ENCODE measurements at places on chromosomes 3 and 15. TPM values are rescaled to one million over a fixed set of nuclear protein-coding genes. Genes with fewer than 3 reads are reported as not detected.

DNA sequence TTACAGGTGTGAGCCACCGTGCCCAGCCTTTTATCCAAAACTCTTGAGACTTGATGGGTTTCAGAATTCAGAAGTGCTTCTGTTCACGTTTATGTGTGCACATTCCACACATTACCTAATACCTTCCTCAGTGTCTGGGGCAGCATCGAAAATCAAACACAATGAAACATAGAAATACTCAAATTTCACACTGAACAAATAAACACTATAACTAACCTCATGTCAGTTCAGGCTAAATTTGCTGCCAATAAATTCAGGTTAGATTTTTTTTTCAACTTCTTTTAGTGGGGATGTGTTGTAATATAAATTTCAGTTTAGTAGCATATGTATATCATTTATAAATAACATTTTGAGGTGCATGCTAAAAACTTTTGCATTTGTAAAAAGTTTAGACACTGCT lies 2.8 kb downstream of the EIF2AK4 start:
- no peak for DNase-seq

- peak; percentile 25 for DNase-seq
Observed at GRCh38 chr3:45064512-45065372, 38.6 kb downstream of the CLEC3B start.

GRCh38 chr3:134641671-134642300 lies 9.0 kb downstream of the KY start:
- DNase-seq, result no peak

Gene IFT57
- polyA plus RNA-seq, result 23.6 TPM

DNA sequence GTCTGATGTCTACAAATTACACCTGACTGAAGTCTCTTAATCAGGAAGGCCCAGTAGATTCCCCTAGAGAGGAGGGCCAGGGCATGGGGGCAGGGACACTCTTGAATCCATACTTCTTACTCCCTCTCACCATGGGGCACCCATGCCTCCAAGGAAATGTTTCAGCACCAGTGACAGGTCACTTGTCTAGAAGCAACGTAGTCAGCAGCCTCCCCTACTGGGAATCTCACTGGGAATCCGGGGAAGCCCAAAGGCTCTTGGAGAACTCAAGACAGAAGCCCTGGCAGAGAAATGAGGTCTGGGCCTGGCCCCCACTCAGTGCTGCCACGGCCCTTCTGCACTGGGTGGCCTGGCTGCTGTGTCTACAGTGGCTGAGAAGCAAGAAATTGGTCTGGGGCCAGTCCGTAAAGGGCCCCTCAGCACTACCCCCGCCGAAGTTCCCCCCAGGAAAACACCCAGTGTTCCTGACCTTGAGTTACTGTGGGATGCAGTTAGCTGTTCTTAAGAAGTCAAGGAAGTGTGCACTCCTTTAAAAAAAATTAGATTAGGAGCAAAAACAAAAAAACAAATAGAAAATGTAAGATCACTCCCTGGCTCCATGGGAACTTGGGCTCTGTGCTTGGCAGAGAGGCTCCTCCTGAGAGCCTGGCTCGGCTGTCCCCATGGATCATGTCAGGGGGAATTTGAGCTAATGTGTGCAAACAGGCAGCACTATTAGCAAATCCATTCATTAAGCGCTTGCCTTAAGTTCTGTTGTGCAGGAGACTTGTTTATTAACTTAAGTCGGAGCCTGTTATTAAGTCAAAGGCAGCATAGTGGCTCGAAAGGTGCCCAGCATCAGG lies 5.4 kb upstream of the LINGO1 start:
- DNase-seq, result peak; percentile 30

DNA sequence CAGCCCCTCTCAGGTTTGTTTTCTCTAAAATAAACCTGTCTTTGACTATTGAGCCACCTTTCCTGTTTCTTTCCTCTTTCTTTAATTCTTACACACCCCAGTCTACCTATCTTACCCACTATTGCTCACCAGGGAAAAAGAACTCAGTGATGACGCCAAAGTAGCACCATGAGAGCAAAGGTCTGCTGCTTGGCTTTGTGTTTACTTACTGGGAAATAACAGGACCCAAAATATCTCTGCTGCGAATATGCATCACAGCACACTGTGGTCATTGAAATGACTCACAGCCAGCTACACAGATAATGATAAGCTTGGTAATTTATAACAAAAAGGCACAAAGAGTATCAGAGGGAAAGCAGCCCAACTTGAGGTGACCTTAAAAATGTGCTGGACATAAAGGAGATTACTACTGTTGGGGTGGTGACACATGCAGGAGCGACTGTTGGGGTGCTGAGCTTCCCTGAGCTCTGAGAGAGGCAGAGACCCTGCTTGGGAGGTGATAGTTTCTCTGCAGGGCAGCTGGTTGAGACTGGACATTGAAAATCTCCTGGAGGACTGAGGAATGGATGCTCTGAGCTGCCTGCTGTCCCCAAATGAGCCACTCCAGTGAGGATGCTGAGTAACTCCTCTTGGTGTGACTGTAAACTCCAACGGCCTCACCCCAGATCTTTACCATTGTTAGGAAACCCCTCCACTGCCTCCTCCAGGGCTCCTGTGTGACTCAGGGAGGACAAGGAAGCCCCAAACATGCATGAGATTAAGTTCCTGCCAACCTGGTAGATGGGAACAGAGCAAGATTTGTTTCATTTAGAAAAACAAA lies 14.5 kb downstream of the EFCAB12 start:
- DNase-seq, result no peak

GRCh38 chr3:126464093-126464492 lies 11.6 kb downstream of the ZXDC start:
- DNase-seq, result no peak

DNA sequence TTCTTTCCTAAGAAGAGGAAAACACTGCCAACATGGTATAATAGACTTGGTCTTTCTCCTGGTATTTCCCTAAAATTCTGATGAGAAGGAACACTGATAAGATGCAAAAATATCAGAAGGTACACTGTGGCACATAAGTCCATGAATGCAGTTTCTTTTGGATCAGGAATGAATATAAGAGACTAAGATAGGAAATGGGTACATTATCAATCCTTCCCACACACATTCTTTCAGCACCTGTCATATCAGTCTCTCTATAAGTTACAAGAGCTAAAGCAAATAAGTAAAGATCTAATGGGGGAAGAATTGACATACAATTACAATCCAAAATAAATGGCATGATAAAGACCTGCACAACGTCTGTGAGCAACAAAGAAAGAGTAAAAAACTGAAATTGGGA lies 1101.0 kb downstream of the ROBO2 start:
- no peak for DNase-seq

DNA sequence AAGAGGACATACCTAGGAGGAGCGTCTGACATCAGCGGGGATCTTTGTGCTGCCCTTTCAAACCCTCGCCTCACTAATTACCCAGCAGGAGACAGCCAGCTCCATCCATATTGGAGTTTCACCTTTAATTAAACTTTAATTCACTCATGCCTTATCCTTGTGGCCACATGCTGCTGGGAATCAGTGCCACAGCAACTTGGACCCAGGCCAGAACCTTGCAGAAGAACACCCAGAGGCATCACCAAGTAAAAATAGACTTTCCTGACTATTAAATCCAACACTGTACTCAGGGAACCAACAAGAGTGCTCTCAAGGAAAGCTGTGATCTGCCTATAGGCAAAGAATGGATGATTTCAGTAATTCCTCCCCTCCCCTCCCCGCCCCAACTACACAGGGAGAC lies 23.9 kb downstream of the EIF1B start:
- peak; percentile 58 for DNase-seq

Gene DNAH12
- polyA plus RNA-seq, result not detected

GRCh38 chr15:83733206-83733605 lies 79.3 kb downstream of the ADAMTSL3 start:
- DNase-seq, result no peak

DNA sequence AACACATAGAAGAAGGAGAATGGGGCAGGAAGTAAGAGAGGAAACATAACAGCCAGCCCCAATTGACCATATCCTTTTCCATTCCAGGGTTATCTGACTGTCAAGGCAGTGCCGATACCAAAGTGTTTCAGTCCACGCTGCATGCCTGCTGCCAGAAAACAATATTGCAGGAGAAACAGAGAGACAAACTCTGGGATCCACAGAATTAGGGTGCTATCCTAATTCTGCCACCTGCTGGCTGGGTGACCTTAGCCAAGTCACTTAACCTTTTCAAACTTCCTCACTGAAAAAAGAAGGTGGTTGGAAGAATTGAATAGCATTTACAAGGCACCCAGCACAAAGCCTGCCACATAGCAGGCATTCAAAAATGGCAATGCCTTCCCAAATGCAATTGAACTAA lies 32.0 kb downstream of the GLB1 start:
- no peak for DNase-seq

Gene GOLGA8G
- polyA plus RNA-seq, result not detected

DNA sequence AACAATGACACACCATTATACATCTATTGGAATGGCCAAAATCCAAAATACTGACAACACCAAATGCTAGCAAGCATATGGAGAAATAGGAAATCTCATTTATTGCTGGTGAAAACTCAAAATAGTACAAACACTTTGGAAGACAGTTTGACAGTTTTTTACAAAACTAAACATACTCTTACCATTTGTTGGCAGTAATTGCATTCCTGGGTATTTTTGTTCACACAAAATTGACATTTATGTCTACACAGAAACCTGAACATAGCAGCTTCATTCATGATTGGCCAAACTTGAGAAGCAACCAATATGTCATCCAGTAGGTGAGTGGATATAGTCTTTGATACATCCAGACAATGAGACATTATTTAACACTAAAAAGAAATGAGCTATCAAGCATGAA lies 489.9 kb downstream of the PLOD2 start:
- no peak for DNase-seq

- no peak for DNase-seq
Observed at GRCh38 chr15:23503980-23504379, 56.9 kb upstream of the GOLGA6L2 start.

- no peak for DNase-seq
Observed at GRCh38 chr3:74839566-74839965, 225.1 kb upstream of the CNTN3 start.

Gene CAPN7
- polyA plus RNA-seq, result 9.1 TPM

DNA sequence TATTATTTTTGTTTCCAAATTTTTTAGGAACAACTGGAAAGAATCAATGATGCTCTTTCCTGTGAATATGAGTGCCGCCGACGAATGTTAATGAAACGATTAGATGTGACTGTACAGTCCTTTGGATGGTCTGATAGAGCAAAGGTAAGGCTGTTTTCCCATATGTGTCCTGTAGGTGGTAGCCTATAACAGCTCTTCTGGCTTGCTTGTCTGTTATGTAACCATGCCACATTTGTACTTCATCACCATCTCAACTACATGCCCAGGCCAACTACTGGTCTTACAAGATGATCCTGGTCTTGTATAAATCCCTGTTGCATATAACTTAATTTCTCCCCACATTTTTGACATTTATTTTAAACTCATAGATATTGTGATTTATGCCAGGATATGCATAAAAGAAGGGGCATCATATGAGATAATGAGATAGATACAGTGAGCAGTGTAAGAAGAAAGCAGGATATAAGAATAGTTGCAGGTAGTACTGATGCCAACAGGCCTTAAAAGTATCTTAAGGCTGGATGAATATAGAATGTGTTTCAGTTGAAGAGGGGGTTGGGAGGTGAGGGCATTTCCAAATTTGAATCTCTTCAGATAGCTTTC lies 20.3 kb downstream of the FAM98B start:
- DNase-seq, result no peak

Gene MEX3B
- 1.3 TPM for polyA plus RNA-seq

DNA sequence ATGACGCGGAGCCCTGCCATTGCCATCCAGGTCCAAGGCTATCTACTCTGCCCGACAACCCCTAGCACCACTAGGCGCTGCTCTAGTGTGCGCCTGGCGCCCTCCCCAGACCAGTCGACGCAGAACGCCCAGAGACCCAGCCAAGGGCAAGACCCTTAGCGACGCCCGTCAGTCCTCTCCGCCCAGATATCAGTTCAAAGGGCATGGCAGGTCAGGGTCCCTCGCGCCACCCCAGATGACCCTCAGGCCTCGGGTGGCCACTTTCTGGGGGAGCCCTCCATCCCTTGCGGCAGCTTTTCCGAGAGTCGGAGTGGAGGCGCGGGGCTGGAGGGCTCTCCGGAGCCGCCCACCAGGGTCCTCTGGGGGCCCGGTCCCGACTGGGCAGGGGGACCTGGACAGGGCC lies 371 bp upstream of the CLSTN2 start:
- DNase-seq, result peak; percentile 59

DNA sequence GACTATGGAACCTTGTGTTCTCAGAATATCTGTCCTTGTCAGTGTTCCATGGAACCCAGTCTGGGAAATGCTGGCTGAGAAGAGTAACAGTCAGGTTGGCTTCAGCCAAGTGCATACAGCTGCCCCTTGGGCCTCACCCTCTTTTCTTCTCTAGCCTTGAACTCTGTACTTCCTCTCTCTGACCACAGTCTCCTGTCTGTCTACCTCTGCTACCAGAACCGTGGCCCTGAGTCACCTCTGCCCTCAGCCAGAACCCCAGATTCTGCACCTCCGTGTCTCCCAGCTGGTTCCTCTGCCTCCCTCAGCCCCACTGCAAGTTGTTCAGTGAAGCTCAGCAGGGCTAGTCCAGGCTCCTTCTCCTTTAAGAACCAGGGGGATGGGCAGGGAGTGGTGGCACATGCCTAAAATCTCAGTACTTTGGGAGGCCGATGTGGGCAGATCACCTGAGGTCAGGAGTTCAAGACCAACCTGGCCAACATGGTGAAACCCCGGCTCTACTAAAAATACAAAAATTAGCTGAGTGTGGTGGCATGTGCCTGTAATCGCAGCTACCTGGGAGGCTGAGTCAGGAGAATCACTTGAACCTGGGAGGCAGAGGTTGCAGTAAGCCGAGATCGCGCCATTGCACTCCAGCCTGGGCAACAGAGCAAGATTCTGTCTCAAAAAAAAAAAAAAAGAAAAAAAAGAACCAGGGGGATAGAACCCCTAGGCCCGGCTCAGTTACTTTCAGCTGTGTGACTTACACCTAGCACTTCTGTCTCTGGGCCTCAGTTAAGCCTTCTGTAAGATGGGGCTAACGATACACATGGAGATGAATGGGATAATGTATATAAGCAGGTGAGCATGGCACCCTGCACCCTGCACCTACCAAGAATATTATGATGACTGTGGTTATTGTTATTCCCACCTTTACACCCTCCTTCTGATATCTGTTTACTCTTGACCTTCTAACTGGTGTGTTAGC lies 24.3 kb upstream of the TATDN2 start:
- DNase-seq, result no peak

Gene LINGO1
- polyA plus RNA-seq, result 2.8 TPM

Measured in heart left ventricle (tissue), 16 donors.